IMR-90 (cell line): ENCODE measurements at places on chromosomes 5 and 9. TPM values are rescaled to one million over a fixed set of nuclear protein-coding genes. Genes with fewer than 3 reads are reported as not detected.

DNA sequence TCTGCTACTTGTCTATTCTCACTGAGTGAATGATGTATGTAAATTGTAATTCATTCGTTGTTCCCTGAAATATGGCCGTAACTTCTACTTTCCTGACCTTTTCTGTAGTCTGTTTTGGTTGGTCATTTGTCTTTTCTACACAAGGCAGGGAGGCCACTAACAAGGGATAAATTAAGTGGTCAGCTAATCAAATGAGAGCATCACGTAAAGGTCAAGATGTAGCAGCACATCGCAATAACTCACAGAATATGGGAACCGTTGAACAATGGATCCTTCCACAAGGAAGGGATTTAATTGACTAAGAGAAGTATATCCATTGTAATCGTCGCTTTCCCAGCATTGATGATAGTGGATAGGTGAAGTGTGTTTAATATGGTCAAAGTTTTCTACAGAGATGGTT is 171.1 kb downstream of the DMRT2 start:
- no peak for DNase-seq

- DNase-seq = no peak
These were observed 218.8 kb upstream of the WWC1 start for GRCh38 chr5:168072665-168073064.

DNA sequence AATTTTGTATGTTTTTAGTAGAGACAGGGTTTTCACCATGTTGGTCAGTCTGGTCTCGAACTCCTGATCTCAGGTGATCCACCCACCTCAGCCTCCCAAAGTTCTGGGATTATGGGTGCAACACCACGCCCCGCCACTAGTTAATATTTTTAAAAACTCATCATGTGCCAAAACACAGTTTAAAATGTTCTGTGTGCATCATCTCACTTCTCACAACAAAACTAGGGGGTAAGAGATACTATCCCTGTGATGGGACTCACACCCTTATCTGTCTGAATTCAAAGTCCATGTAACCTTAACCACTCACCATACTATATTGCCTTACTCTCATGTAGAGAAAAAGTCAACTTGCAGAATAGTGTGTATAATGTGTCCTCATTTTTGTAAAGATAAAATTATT is 2.6 kb downstream of the PKD2L2 start:
- no peak for DNase-seq

GRCh38 chr9:76785501-76785900 is 21.3 kb downstream of the PCA3 start:
- no peak for DNase-seq

GRCh38 chr9:130501639-130502038 is 56.9 kb downstream of the ASS1 start:
- DNase-seq = no peak

DNA sequence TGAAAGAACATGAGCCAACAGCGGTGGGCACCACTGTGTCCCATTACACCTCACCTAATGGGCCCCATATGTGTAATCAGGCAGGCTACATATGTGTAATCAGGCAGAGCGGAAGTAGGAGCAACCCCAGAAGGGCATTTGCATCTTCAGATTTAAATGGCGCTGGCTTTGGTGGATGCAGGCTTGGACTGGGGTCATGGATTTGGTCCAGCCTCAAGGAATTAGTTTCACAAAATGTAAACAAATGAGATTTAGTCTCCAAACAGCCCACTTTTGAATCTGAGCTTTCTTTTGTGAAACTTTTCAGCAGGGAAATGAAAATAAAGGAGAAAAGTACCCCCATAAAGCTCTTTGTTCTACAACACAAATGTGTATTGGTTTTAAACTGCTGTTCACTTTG is 161.3 kb downstream of the LPAR1 start:
- no peak for DNase-seq

DNA sequence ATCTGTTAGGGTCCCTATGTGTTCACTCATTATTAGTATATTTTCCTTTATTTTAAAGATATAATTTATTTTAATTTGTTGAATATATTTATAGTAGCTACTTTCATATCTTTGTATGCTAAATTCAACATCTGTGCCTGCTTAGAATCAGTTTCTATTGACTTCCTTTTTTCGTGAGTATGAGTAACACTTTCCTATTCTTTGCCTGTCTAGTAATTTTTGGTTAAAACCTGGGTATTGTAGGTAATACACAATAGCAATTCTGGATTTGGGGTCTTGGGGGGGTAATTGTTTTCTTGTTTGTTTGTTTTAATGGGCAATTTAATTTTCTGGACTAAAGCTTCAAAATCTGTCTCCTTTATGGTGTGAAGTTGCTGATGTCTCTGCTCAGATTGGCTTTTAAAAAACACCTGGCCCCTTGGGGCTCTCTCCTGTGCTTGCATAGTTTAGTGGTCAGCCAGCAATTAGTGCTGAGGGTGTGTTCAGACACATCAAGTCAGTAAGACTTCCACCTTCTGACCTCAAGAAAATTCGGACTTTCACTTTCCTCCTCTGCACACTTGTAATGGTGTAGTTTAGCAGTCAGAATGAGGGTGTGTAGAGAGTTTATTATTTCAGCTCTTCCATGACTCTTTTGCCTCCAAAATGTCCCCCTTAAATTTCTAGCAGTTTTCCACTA is 124.4 kb upstream of the MAP1B start:
- DNase-seq = no peak

TXNDC8 gene
- total RNA-seq = not detected in 2 replicates

IRX4 gene
- total RNA-seq = not detected in 2 replicates

ENC1 gene
- 55.8 and 70.8 TPM in 2 replicates for total RNA-seq

PDLIM4 gene
- total RNA-seq = 61.1 and 97.5 TPM in 2 replicates

NDUFS4 gene
- total RNA-seq = 34.2 and 60.0 TPM in 2 replicates

OBP2A gene
- not detected in 2 replicates for total RNA-seq

SNCB gene
- total RNA-seq = not detected in 2 replicates
